ENCODE measurements at places on chromosomes 13 and 19. TPM values are rescaled to one million over a fixed set of nuclear protein-coding genes. Genes with fewer than 3 reads are reported as not detected.

SIGLECL1 gene
- 1.6 TPM for total RNA-seq

STOML3 gene
- not detected for total RNA-seq

PTGIR gene
- 2.2 TPM for total RNA-seq

IZUMO2 gene
- not detected for total RNA-seq

All from prostate gland (tissue), 2 donors.